Fibroblast of pulmonary artery (primary cell): ENCODE measurements at places on chromosomes 2 and 18.

DNA sequence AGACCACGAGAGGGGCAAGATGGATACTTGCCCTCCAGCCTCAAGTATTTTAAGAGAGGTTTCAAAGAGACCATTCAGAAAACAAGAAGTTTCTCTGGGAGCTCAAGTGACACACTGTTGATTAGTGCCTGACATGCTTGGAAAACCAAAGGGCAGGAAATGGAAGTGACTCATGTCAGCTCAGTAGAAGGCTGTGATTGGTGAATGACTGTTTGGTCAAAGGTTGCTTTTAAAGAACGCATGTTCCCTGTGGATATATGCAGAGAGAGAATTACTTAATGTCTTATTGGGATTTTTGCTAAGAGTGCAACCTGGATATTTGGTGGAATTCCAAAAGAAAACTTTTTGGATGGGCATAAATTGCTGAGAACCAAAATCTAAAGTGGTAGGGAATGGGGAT lies 549.9 kb downstream of the XIRP2 start:
- DNase-seq = peak; percentile 51

- DNase-seq = no peak
Observed at GRCh38 chr2:17814601-17815000, 1.7 kb upstream of the MSGN1 start.

GRCh38 chr2:8002765-8003393 lies 679.0 kb upstream of the ID2 start:
- no peak for DNase-seq

DNA sequence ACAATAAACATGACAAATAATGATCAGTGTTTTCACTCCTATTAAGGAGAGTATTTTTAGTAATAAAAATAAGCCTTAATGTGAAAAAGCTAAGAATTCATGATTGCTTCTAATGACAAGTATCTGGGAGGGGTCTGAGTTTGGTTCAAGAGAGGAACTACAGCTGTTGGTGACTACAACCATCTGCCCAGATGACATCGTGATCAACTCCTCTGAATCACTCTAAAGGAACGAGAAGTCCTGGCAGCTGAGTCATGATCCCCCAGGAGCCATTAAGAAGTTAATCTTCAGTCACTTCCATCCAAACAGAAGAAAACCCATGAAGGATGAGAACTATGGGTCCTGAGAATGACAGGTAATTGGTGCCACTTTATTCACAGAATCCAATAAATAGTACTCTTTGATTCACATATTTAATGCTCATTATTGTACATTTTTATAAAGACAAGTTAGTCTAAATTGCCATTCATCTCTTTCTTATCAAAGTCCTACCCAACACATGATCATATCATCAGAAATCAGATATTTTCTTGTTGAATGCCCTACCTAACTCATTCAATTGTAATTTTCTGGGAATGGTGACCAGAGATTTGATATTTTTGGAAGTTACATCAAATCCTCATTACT lies 6.8 kb downstream of the TFPI start:
- peak; percentile 96 for DNase-seq

DNA sequence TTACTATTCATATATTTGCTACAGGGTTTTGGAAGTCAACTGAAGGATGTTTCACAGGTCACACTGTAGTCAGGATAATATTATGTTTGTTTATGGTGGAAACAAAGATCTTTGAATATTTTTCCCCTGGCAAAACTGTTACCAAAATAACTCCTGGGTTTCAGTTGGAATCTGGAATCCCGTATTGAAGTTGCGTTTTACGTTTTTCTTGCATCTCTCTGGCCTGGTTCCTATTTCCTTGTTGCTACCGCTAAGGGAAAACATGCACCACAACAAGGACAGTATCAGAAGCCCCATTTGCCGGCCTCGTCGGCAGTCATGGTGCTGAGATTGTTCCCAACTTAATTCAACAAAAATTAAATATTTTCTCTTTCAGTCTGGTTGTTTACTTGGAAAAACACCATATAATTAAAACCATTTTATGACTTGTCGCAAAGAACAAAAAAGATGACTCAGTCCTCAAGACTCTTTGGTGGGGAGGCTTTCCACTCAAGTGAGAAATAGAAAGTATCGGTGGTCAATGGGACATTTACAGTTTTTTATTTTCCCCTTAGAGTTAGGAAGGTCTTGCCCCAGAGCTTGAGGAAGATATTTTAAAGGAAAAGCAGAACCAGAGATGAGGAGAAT lies 42.3 kb downstream of the EN1 start:
- DNase-seq = no peak

DNA sequence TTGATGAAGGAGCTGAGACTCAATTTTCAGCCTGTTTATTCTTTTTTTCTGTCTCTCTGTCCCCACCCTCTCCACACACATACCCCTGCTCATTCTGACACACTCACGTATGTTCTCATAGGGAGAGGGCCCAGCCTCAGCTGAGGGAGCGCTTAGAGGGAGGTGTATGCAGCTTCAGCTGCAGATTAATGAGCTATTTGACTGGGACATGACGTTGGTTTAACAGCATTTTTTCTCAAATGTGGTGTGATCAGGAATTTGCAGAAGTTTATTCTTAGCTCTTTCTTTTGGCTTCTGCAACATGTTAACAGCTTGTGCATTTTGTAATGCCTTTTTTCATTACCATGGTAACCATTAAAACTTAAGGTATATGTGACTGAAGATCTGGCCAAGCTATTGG lies 1547.1 kb upstream of the PIK3C3 start:
- DNase-seq = peak; percentile 24

DNA sequence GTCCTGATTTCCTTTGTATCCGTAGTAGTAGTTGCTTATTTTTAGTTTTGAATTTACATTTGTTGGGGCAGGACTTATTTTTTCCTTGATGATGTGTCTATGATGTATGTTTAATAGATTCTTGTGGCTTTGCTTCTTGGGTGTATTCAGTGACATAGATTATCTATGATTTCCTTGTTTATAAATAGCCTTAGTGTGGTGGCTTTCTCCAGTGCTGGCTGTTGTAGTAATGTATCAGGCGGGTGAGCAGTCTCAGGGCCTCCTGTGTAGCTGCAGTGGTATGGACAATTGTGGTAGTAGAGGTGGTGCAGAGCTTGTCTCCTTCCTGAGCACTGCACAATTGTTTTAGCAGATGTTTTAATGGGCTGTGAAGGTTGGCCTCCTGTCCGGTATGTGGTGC lies 60.5 kb downstream of the SMCHD1 start:
- no peak for DNase-seq

DNA sequence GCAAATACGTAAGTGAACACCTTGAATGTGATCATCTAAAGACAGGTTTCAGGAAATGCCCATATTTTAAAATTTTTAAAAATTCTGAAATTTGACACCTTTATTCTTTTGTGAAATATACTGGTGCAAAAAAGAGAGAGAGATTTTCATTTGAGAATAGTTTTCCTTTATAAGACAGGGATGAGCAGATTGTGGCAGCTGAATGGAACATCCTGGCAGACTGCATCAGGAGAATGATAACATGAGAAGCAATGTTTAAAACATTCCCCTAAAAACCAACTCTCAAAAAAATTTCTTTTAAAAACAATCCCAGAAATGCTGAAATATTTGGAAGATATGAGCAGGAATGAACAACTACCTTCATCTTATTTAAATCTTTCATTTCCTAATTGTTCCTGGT lies 744.8 kb upstream of the ID2 start:
- DNase-seq = no peak

- peak; percentile 86 for DNase-seq
Observed at GRCh38 chr2:234422273-234422732, 74.6 kb downstream of the ARL4C start.

- no peak for DNase-seq
Observed at GRCh38 chr2:72350852-72351251, 203.2 kb upstream of the CYP26B1 start.

DNA sequence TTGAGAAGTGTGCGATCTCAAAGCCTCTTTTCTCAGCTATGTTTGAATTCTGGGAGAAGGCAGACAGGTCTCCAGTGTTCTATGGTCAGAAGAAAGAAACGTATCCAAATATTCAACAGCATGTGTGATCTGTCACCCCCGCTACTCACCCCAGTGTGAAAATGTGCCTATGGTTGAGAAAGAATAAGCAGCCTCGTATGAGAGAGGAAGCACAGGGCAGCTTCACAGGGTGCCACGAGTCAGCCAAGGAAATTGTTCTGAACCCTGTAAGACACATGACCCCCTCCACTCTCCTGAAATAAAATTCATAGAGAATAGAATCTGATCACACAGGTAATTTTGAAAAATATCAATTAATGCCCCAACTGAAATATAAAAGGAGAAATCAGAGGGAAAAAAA lies 8.0 kb upstream of the SF3B1 start:
- DNase-seq = no peak

DNA sequence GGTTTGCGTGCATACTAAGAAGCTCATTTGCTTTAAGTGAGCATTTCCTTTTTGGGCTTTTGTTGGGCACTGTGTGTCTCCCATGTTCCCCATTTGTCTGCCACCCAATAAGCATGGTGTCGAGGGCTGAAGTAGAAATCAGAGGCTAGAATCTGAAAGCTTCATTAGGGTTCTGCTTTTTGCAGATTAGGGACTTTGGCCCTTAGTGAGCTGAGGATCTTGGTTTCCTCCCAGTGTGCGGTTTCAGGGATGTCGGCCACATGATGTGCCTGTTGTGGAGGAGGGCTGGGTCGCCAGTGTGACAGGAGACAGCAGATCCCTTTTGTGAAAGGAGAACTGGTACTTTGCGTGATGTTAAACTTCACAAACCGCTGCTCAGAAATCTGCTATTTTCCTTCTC lies 41.1 kb downstream of the PLEKHB2 start:
- DNase-seq = no peak

- no peak for DNase-seq
Observed at GRCh38 chr2:33614190-33614589, 15.1 kb upstream of the FAM98A start.

DNA sequence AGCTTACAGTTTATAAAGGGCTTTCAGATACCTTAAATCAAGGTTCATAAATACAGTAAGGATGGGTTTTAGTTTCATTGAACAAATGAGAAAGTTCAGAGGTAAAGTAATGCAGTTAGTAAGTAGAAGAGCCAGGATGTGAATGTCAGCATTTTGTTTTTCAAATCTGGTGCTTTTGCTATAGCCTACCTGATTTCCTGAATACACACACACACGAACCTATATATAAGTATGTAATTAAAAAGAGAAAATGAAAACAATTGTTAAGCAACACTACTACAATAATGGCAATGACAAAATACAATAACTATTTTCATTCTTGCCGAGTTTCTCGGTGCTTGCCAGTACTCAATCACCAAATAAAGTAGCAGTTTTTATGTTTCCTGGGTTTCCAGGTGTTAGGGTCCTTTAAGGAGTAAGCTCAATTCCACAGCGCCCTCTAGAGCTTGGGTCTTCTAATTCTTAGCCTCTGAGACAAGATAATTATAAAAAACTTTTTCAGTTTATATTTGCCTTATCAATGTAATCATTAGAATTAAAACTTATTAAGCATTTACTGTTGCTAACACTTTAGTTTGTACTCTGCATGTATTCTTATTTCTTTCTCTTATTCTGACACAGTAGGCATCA lies 512.9 kb upstream of the ACVR2A start:
- DNase-seq = peak; percentile 53

- no peak for DNase-seq
Observed at GRCh38 chr2:227482638-227483340, 10.8 kb downstream of the AGFG1 start.

DNA sequence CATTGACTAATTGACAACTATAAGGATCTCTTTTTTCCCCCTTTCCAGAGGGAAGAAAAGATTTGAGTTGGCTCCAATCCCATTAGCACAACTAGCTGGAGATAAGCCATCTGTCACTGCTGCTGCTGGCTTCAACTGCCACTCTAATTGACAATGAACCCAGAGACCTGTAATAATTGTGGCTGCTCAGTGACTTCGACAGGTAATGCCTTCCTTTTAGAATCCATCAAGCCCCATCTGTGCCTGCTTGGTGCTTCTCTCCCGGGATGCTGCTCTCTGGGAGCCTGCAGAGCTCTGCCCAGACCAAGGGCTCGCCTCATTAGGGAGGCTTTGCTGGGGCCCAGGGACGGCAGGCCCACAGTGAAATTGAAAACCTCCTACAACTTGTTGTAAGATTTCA lies 376.7 kb upstream of the SOX11 start:
- no peak for DNase-seq

GRCh38 chr2:229910832-229911412 lies 10.9 kb downstream of the TRIP12 start:
- peak; percentile 30 for DNase-seq

DNA sequence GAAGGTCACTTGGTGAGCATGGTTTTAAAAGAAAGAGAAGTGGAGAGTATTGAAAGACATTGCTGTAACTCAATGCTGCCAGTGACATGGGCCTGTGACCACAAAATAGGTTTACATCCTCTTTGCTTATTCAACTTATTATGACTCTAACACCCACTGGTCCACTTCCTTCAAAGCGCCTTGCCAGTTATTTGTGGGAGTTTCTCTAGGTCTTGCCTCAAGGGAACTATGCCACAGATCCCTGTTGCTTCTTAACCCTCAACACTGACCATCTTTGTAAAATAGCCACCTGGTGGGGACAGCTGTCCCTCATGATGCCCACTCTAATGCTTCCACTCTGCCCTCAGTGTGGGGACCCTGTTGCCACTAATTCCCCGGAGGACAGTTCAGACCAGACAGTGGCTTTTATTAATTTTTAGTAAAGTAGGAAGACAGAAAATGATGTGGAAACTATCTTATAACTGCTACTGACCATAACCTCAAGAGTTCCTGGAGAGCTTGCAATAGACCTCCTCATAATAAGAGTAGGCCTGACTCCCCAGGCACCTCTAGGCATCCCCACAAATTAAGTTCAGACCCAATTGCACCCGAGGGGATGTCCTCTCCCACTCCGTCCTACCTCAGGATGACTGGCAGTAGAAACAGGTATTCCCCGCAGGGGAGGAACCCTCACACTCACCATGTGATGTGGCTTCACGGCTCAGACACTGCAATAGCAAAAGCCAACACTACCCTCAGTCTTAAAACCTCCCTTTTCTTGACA lies 31.3 kb upstream of the SLC25A52 start:
- DNase-seq = no peak

GRCh38 chr2:177275040-177275742 lies 10.7 kb upstream of the NFE2L2 start:
- DNase-seq = peak; percentile 95

DNA sequence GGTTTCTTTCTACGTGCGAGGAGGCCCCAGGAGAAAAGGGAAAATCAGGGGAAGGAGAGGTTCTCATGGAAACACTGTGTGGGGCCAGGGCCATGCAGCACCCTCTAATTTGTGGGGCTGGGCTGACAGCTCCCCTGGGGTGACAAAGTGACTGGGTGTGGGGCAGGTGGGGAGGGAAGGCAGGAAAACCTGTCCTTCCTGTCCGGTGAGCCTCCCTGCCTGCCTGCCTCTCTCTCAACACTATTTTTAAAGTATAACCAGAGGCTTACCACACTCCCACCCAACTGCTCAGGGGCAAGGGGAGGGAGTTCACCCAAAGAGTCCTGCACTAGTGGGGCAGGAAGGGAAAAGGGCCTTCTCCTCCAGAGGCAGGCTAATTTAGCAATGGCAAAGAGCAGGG lies 10.5 kb upstream of the EPAS1 start:
- no peak for DNase-seq

- peak; percentile 88 for DNase-seq
Observed at GRCh38 chr2:111160758-111161157, 40.0 kb downstream of the BCL2L11 start.
